ENCODE measurements at places on chromosomes 7 and 10.

GRCh38 chr10:67771200-67771599 lies 66.8 kb downstream of the DNAJC12 start:
- no peak for DNase-seq

GRCh38 chr10:122060250-122060649 lies 71.3 kb downstream of the TACC2 start:
- DNase-seq = no peak

DNA sequence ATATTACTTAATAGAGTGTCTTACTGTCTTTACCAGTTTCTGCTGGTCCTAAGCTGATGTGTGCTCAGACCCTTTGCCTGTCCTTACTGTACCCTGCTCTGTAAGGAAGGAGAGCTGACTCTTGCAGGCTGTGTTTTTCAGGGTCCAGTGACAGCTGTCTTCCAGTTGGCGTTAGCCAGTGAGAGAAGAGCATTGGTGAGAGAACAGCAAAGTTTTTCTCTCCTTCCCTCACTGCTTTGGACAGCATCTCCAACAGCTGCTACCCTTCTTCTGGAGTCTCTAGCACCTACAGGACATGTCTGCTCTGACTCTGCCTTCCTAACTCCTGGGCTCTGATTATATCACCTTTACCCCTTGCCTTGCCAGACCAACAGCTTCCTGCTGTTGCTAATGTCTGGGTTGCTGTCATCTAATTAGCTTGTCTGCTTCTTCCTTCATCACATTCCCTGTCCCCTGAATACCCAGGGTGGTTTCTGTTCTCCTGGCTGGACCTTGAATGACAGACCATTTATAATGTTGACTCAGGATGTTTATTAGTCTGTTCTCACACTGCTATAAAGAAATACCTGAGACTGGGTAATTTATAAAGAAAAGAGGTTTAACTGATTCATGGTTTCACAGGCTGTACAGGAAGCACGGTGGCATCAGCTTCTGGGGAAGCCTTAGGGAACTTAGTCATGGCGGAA lies 23.5 kb upstream of the PANK1 start:
- DNase-seq = no peak

- no peak for DNase-seq
Observed at GRCh38 chr7:11343136-11343535, 369.5 kb downstream of the PHF14 start.

- no peak for DNase-seq
Observed at GRCh38 chr10:4352414-4352961, 473.5 kb upstream of the AKR1E2 start.

- no peak for DNase-seq
Observed at GRCh38 chr7:149838992-149839408, 825 bp downstream of the ZNF862 start.

GRCh38 chr7:17371671-17372524 lies 73.4 kb downstream of the AHR start:
- no peak for DNase-seq

GRCh38 chr10:60044242-60044641 lies 137.9 kb upstream of the CCDC6 start:
- DNase-seq = no peak

DNA sequence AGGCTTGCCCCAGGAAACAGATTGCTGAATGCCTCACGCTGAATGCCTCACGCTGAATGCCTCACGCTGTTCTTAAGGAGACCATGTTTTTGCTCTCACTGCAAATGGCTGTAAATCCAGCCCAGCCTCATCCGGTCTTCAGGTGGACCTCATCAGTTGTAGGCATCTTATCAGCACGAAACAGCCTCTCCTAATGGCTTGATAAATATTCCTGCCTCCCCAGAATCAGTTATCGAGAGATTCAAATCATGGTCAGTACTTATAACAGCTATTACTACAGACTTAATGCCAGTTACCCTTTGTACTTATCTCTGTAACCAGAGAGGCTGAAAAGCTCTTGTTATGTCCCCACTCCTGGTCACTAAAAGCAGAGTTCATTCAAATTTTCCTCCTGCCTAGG lies 290.6 kb downstream of the FZD1 start:
- DNase-seq = no peak

- no peak for DNase-seq
Observed at GRCh38 chr7:36198854-36199266, 45.8 kb downstream of the EEPD1 start.

DNA sequence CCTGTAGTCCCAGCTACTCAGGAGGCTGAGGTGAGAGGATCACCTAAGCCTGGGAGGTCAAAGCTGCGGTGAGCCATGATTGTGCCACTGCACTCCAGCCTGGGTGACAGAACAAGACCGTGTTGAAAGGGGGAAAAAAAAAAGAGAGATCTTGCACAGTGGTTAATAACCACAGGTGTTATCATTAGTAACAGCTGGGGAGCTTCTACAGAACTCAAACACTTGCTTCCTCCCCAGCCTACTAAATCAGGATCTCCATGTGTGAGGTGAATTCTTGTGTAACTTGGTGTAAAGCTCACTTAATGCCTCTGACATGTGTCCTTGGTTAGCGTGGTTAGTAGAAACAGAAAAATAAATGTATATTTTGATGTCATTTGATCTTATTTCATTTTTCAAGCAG lies 43.9 kb upstream of the BMS1 start:
- DNase-seq = no peak

DNA sequence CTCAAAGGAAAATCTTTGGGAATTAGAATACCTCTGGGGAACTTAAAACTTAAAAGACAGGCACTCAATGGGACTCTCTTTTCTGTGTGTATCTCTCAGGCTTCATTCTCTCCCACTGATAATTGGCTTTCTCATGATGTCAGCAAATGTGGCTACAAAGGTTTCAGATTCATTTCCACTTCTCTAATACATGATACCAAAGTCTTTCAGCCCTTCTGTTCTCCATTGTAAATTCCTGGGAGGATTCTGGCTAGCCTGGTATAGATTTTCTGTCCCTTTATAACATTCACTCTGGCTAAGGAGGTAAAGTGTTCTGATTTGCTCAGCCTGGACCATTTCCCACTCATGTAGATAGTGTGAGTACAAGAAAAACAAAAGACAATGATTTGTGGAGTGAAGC lies 606.2 kb downstream of the PCDH15 start:
- DNase-seq = no peak

GRCh38 chr7:43461349-43462024 lies 121.4 kb upstream of the STK17A start:
- no peak for DNase-seq

DNA sequence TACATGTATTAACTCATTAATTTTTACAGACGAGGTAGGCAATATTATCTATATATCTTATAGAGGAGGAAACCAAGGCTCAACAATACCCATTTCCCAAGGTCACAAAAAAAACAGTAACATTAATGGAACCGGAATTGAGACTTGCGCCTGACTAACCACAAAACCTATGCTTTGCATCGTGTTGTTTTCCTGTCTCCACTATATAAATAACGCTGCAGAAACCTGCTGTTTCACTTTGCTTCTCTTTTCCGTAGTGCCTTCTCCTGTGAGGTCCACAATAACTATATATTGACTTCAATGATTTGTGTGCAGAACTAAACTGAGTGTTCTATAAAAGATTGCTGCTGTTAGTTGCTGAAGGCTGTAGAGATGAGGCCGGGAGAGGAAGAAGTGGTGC lies 97.7 kb upstream of the RPA3 start:
- DNase-seq = no peak

DNA sequence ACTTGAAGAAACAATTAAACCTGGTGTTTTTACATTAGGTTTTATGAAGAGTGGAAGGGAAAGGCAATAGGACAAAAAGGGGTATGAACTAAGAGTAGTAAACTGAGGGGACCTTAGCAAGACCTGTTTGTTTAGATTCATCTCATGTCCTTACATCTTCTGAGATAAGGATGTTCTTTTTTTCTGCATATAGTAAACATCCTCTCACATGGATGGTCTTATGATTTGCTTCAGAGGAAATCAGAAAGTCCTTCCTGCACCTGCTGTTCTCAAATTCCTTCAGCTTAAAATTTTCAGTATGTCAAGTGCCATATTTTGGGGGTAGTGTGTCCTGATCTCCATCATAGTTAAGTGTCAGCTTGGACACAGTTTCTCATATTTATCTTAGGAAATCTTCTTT lies 232.6 kb downstream of the ADK start:
- no peak for DNase-seq

DNA sequence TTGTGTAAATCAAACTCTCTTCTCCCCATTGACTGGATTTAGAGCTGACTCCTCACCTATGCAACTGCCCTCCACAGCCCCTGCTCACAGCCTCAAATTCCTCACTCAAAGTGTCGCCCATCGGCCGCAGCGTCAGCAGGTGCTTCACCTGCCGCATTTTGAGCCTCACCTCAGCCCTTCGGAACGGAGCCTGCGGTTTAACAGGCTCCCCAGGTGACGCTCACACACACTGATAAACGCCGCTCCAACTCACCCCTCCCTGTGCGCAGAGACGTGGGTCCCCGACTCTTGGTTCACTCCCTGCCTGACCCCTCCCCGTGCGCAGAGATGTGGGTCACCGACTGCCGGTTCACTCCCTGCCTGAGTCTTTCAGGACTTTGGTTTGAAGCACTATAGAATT lies 57.1 kb downstream of the CARD11 start:
- no peak for DNase-seq
